Heart left ventricle (tissue), 16 donors: ENCODE measurements at places on chromosomes 7 and 10. TPM values are rescaled to one million over a fixed set of nuclear protein-coding genes. Genes with fewer than 3 reads are reported as not detected.
A peak's percentile ranks its signal among the peaks of the same experiment; 100 is the strongest.

- no peak for DNase-seq
These were observed 64.4 kb downstream of the RAPGEF5 start for GRCh38 chr7:22292531-22292930.

GRCh38 chr10:29304264-29304994, 15.6 kb downstream of the LYZL1 start:
- no peak for DNase-seq

DNA sequence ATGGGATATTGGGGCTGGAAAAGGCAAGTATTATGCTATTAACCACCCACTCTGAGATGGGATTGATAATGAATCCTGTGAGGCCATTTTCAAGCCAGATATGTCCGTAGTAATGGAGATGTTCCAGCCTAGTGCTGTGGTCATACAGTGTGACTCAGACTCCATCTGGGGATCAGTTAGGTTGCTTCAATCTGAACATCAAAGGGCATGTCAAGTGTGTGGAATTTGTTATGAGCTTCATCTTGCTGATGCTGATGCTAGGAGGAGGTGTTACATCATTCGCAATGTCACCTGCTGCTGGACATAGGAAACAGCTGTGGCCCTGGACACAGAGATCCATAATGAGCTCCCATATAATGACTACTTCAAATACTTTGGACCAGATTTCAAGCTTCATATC, 144.7 kb downstream of the PLCE1 start:
- DNase-seq, result no peak

DNA sequence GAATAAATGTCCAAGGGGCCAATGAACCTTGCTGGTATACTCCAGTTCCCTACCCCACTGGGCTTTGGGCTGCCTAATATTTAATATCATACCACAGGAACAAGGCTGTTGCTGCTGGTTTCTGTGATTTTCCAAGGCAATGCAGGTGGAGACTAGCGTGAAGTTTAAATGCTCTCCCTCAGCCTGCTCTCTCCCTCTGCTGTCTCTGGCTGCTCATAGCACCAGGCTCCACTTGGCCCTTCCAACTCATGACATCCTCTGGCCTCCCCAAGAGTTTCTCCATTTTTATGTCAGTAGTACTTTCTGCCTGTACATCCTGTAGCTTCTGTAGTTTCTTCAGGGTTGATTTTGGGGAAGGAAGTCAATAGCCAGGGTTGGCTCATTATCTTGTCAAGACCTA, 103.5 kb downstream of the LHFPL3 start:
- no peak for DNase-seq

DNA sequence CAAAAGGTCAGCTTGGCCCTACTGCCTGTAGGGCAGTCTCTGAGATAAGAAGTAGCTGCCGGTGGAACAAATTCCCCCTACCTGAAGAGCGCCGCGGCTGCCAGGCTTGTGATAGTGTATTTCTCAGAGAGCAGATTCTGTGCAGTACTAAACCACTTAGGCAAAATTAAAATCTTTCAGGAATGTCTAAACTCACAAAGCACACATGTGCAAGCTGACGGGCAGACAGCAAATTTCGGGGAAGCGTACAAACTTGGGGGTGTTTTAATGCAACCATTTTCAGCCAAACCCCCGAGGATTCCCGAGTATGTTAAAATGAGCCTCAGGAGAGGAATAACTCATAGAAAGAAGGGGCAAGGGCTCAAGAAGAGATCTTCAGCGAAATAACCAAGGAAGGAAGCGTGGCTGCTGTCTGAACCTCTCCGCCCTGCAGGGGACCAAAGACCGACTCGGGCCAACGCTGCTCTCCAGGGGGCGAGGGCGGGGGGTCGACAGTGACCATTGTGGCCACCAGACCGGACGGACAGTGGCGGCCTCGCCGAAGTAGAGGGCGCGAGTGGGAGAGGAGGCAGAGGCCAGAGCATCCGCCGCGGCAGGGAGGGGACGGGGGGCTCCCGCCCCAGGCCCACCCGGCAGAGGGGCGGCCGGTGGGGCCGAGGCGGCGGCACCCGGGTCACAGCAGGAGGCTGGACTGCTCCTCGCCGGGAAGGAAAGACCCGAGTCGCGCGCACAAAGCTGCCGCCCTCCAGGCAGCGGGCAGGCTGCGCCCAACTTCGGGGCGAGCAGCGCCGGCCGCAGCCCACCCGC, 819 bp downstream of the HYCC1 start:
- peak; percentile 38 for DNase-seq

The SPDYE5 gene
- total RNA-seq, result not detected
